ENCODE measurements at places on chromosomes 2 and 18.

DNA sequence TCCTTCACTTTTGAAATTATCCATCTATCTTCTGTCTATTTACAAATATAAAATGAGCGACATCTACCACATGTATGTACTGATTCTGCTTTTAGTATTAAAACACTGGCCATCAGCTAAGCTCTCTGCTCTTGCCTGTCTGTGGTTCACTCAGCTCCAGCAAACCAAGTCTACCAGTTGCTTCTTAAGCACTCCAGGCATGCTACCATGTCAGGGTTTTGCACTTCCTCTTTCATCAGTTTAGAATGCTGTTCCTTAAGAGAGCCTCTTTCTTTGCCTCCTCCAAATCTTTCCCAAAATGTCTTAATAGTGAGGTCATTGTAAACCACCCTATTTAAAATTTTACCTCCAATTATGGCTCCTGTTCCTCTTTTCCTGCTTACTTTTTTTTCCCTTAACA lies 59.5 kb downstream of the SCN3A start:
- no peak overlapping the region for H3K27ac ChIP-seq
- no peak for DNase-seq
- no peaks in the 10 kb centered on the region for H3K36me3 ChIP-seq
- no peaks in the 10 kb centered on the region for H3K4me1 ChIP-seq

- H3K27me3 ChIP-seq: no peaks in the 10 kb centered on the region
- DNase-seq: no peak
- H3K36me3 ChIP-seq: no peaks in the 10 kb centered on the region
- H3K27ac ChIP-seq: no peak overlapping the region
These were observed 200.3 kb downstream of the PRKCE start for GRCh38 chr2:45851576-45852304.

- no peaks in the 10 kb centered on the region for H3K36me3 ChIP-seq
- H3K27me3 ChIP-seq: no peaks in the 10 kb centered on the region
- peaks cover 13% of the 10 kb centered on the region for H3K4me1 ChIP-seq
- H3K27ac ChIP-seq: no peak overlapping the region
These were observed 3.4 kb downstream of the KLF7 start for GRCh38 chr2:207162316-207162715.

DNA sequence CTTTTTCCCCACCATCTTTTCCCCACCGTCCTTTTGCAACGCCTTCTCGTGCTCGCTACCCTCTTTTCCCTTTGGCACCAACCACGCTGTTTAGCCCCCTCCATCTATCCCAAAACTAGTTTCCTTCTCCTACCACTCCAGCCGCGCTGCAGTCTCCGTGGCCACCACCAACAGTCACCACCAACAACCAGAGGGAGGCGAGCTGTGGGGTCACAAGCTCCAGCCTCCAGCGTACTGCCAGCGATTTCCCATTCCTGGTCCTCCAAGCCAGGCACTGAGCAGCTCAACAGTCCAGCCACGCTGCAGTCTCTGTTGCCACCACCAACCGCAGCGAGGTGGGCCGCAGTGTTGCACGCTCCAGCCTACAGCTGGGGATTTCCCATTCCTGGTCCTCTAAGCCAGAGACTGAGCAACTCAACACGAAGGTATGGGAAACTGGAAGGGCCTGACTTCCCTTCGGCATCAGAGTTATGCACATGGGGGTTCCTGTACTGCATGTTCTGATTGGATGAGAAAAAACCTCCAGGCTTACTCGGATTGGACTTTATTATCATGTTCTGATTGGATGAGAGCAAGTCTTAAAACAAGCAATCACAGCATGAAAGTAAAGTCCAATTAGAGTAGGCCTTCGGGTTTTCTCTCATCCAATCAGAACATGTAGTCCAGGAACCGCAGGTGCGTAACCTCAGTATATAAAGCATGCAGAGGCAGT lies 42.3 kb upstream of the IMP4 start:
- no peaks in the 10 kb centered on the region for H3K4me1 ChIP-seq
- no peak overlapping the region for H3K27ac ChIP-seq
- DNase-seq: no peak
- H3K4me3 ChIP-seq: no peak overlapping the region
- no peaks in the 10 kb centered on the region for H3K27me3 ChIP-seq

GRCh38 chr18:11849841-11850634 lies 1.2 kb upstream of the CHMP1B start:
- peak overlapping the region; percentile 97 for H3K27ac ChIP-seq
- H3K4me3 ChIP-seq: peak overlapping the region; percentile 99
- H3K36me3 ChIP-seq: no peaks in the 10 kb centered on the region
- H3K4me1 ChIP-seq: peaks cover 22% of the 10 kb centered on the region

DNA sequence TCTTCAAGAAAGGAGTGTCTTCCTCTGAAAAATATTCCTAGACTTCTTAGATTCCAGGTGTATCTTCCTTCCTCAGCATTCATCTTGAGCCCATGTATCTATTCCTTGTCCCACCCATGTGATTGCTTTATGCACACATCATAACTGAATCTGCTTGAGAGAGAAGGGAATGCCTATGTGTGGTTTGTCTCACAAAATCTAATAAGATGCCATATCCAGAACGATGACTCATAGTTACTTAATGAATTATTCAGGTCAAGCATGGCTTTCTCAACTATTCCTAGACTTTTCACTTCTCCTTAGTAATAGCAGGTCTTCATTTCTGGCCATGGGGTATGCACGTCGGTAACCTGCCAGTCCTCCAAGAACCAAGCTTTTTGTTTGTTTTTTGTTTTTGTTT lies 121.8 kb downstream of the SETBP1 start:
- H3K27ac ChIP-seq: no peak overlapping the region
- DNase-seq: no peak
- no peaks in the 10 kb centered on the region for H3K4me1 ChIP-seq
- H3K27me3 ChIP-seq: no peaks in the 10 kb centered on the region

GRCh38 chr2:59000796-59001195 lies 759.7 kb upstream of the FANCL start:
- no peak for DNase-seq
- no peaks in the 10 kb centered on the region for H3K27me3 ChIP-seq
- H3K4me1 ChIP-seq: no peaks in the 10 kb centered on the region
- no peaks in the 10 kb centered on the region for H3K36me3 ChIP-seq
- H3K27ac ChIP-seq: no peak overlapping the region

DNA sequence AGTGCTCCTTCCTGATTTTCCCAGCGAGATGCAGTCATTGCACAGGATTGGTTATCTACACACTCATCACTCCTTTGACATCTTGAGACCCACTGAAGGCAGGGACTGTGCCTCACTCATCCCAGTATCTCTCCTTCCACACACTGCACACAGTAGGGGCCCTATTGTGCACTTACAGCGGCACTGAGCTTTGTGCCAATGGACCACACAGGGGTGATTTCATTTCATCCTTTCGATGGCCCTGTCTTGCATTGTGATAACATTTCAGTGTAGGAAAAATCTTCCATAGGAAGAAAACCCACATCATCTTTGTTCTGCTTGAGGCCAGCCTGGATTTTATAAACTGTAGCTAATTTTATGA lies 11.0 kb upstream of the LRRFIP1 start:
- no peak overlapping the region for H3K4me3 ChIP-seq
- no peak overlapping the region for H3K27ac ChIP-seq
- H3K36me3 ChIP-seq: no peaks in the 10 kb centered on the region
- H3K27me3 ChIP-seq: no peaks in the 10 kb centered on the region
- peaks cover 19% of the 10 kb centered on the region for H3K4me1 ChIP-seq

DNA sequence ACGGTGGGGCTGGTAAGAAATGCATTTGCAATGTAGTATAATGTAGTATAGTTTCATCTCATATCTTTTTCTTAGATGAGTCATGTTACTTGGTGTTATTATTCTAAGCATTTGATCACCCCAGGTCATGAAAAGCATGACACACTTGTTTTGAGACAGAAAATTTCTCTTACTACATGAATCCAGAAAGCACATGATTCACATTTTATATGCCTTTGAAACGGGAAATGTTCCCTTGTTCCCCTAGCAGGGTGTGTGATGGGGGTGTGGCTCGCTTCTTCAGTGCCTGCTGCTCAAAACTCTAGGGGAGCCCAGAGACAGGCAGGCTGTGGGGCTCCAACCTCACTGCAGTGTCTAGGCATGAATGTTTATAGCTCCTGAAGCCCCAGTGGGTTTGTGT lies 116.0 kb upstream of the RAB27B start:
- no peak for DNase-seq
- peaks cover 17% of the 10 kb centered on the region for H3K4me1 ChIP-seq
- no peak overlapping the region for H3K27ac ChIP-seq
- no peaks in the 10 kb centered on the region for H3K27me3 ChIP-seq
- H3K4me3 ChIP-seq: no peak overlapping the region
- no peaks in the 10 kb centered on the region for H3K36me3 ChIP-seq

GRCh38 chr2:138147796-138148195 lies 183.5 kb downstream of the HNMT start:
- H3K4me1 ChIP-seq: no peaks in the 10 kb centered on the region
- H3K27ac ChIP-seq: no peak overlapping the region
- no peaks in the 10 kb centered on the region for H3K36me3 ChIP-seq
- no peak overlapping the region for H3K4me3 ChIP-seq
- DNase-seq: no peak

GRCh38 chr18:267380-267687 lies 513 bp downstream of the THOC1 start:
- peaks cover 16% of the 10 kb centered on the region for H3K36me3 ChIP-seq
- no peak for DNase-seq
- peak overlapping the region; percentile 98 for H3K4me3 ChIP-seq
- peak overlapping the region; percentile 99 for H3K27ac ChIP-seq
- no peaks in the 10 kb centered on the region for H3K27me3 ChIP-seq

GRCh38 chr2:44107086-44107740 lies 61.5 kb upstream of the PPM1B start:
- no peak overlapping the region for H3K4me3 ChIP-seq
- H3K27ac ChIP-seq: no peak overlapping the region
- DNase-seq: no peak
- no peaks in the 10 kb centered on the region for H3K36me3 ChIP-seq
- H3K27me3 ChIP-seq: no peaks in the 10 kb centered on the region
- no peaks in the 10 kb centered on the region for H3K4me1 ChIP-seq

DNA sequence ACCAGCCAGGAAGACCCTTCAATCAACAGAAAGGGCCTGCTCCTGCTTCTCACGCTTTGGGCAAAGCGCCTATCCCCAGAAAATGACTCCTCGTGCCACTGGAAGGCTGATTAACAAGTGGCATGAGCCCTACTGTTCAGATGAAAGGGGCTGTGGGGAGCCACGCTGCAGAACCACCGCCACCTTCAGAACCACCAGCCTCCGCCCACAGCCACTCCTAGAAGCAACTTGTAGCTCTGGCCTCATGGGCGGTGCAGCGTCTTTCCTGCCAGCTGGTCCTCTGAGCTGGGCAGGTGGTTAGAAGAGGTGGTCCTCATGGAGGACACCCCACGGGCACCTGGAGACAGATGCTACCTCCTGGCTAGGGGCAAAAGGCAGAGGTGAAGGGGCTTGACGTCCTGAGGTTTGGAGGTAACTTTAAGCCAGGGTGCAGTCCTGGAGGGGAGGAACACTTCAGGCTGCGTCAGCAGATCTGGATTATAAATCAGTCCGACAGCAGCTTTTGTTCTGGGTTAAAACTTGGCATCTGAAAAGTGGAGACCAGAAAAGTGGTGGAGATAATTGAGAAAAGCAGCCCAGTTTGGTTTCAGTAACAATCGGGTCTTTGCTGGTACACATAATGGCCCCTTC lies 861 bp upstream of the SEMA4C start:
- H3K4me3 ChIP-seq: peak overlapping the region; percentile 55
- peak; percentile 83 for DNase-seq
- H3K27ac ChIP-seq: peak overlapping the region; percentile 77
- no peaks in the 10 kb centered on the region for H3K27me3 ChIP-seq
- H3K4me1 ChIP-seq: peaks cover 41% of the 10 kb centered on the region

DNA sequence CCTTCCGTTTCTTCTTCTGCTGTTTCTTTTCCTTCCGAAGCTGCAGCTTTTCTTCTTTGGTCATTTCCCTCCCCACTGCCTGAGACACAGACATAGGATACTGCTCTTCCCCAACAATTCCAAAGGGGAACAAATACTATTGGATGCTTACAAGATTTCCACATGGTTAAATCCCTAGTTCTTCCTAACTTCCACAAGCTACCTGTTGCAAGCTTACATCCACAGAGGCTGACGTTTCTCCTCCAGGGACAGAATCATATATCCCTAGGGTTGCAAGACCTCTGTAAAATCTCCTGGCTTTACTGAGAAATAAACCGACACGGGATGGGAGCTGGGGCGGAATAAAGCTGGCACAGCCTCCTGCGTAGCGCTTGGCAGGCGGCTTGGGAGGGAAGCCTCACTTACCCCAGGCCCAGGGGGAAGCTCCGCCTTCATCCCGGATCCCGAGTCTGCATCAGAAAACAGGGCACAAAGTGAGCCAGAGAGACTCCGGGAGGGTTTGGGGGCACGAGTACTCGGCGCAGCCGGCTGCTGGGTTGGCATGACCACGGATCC lies 590 bp downstream of the EIF2B4 start:
- peaks cover 53% of the 10 kb centered on the region for H3K36me3 ChIP-seq
- DNase-seq: no peak

DNA sequence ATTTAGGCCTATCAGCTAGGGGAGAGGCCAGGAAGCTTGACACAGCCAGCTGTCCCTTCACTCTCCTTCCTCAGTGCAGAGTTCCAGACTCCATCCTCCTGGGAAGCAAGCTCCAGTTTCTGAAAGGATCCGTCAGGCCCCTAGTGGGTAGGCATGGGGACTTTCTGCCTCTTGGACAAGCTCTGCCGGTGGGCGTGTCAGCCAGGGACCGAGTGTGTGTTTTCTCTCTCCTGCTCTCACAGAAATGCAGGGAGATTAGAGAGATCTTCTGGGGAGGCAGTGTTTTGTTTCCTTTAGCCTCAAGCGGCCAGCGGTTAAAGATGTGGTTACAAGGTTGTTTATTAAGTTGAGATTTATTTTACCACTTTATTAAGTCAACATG lies 29.9 kb upstream of the OTOS start:
- H3K36me3 ChIP-seq: no peaks in the 10 kb centered on the region
- H3K4me1 ChIP-seq: no peaks in the 10 kb centered on the region
- no peak overlapping the region for H3K27ac ChIP-seq
- no peaks in the 10 kb centered on the region for H3K27me3 ChIP-seq
- no peak for DNase-seq

DNA sequence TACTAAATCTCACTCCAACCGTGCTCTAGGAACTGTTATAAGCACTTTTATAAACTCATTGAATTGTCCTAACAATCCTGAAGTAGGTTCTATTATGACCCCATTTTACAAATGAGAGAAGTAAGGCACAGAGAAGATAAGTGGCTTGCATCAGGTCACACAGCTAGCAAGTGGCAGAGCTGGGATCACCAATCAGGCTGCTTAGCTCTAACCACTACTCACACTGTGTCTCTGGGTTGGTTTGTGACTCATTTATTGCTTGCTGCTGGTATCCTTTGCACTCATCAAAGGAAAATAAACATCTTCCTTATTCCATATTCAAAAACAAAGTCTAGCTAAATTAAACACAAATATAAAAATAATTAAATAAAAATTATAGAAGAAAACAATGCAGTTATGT lies 42.5 kb upstream of the IL1R2 start:
- H3K27me3 ChIP-seq: no peaks in the 10 kb centered on the region
- no peaks in the 10 kb centered on the region for H3K36me3 ChIP-seq
- no peak for DNase-seq
- H3K4me1 ChIP-seq: no peaks in the 10 kb centered on the region
- no peak overlapping the region for H3K4me3 ChIP-seq
- no peak overlapping the region for H3K27ac ChIP-seq

- no peak overlapping the region for H3K27ac ChIP-seq
- H3K27me3 ChIP-seq: no peaks in the 10 kb centered on the region
- no peaks in the 10 kb centered on the region for H3K4me1 ChIP-seq
- no peaks in the 10 kb centered on the region for H3K36me3 ChIP-seq
- H3K4me3 ChIP-seq: no peak overlapping the region
- DNase-seq: no peak
These were observed 260.7 kb upstream of the STON1 start for GRCh38 chr2:48269117-48269822.
